ENCODE measurements at places on chromosomes 7 and 10. TPM values are rescaled to one million over a fixed set of nuclear protein-coding genes. Genes with fewer than 3 reads are reported as not detected.

SLC18A3 gene
- total RNA-seq = not detected

H2BK1 gene
- total RNA-seq = not detected

TUBB8 gene
- total RNA-seq = not detected

SEMA3A gene
- 178 TPM for total RNA-seq

ACTL6B gene
- total RNA-seq = not detected

All from articular chondrocyte of knee joint (primary cell).